ENCODE measurements at places on chromosomes 4 and X.

DNA sequence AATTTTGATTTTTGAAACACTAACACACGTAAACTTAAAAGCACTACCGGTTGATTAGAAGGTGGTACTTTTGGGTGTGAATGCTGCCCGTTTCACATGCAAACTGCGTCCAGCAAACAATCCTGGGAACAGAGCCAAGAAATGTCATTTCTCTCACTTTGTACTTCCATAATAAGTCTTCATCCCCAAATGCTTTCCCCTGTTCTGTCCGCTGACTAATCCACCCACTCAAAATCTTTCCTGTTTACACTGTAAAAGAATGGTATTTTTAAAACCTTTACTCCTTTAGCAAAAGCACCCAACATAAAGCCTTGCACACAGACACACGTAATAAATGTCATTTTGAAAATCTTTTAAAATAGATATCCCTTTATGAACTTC is 39.1 kb upstream of the PDLIM5 start:
- no peak for DNase-seq

- no peak for DNase-seq
Observed at GRCh38 chr4:118787844-118788380, 48.0 kb downstream of the SEC24D start.

GRCh38 chrX:39112143-39112542 is 310.9 kb downstream of the MID1IP1 start:
- no peak for DNase-seq

- no peak for DNase-seq
Observed at GRCh38 chr4:3524349-3524748, 7.9 kb downstream of the LRPAP1 start.

- no peak for DNase-seq
Observed at GRCh38 chrX:68041110-68041509, 392.2 kb downstream of the OPHN1 start.

DNA sequence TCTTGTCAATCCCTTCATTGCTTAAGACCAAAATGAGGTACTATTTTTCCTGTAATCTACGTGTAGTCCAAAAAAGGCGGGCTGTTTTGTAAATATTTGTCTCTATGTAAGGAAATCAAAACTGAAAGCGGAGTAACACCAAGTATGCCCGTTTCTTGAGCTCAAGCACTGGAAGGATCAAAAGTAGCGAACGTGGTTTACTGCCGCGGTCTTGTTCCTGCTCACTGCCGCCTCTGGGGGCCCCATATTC is 71.5 kb downstream of the AFF1 start:
- DNase-seq = no peak

DNA sequence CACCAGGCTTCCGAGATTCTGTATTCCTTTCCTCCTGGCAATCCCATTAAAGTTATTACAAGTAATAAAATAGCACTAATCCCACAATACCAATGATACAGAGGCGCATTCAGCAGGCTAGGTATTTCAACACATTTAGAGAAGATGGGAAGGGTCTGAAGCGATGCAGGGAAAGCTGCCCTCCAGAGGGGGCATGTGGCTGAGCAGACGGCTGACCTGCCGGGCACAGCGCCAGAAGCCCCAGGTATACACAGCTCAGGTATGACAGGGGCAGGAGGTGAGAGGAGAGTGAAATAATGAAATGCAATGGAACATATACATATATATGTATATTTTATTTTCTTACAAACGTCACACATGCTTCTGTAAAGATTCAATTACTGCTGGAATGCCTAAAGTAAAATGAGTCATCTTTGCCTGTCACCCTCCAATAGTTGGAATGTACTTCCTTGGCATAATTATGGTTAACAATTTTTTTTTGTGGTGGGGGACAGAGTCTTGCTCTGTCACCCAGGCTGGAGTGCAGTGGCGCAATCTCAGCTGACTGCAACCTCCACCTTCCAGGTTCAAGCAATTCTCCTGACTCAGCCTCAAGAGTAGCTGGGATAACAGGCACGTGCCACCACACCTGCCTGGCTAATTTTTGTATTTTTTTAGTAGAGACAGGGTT is 21.3 kb upstream of the CDKN2AIP start:
- no peak for DNase-seq

- no peak for DNase-seq
Observed at GRCh38 chr4:19260346-19260745, 991.4 kb upstream of the SLIT2 start.

- no peak for DNase-seq
Observed at GRCh38 chr4:43425206-43425605, 532.7 kb downstream of the GRXCR1 start.

- no peak for DNase-seq
Observed at GRCh38 chr4:8765084-8765483, 106.6 kb downstream of the HMX1 start.

- no peak for DNase-seq
Observed at GRCh38 chr4:147056940-147057610, 111.4 kb upstream of the TTC29 start.

GRCh38 chr4:24933684-24934275 is 20.9 kb upstream of the CCDC149 start:
- DNase-seq = no peak

DNA sequence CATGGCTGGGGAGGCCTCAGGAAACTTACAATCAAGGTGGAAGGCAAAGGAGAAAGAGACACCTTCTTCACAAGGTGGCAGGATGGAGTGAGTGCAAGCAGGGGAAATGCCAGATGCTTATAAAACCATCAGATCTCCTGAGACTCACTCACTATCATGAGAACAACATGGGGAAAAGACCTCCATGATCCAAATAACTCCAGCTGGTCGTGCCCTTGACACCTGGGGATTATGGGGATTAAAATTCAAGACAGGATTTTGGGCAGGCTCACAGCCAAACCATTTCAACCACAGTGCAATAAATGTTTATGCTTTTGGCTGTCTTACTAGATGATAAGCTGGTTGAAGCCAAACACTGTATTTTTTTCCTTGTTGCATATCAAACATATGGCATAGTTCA is 1112.4 kb downstream of the STIM2 start:
- no peak for DNase-seq

- DNase-seq = no peak
Observed at GRCh38 chr4:108725457-108725856, 37.4 kb downstream of the ETNPPL start.

DNA sequence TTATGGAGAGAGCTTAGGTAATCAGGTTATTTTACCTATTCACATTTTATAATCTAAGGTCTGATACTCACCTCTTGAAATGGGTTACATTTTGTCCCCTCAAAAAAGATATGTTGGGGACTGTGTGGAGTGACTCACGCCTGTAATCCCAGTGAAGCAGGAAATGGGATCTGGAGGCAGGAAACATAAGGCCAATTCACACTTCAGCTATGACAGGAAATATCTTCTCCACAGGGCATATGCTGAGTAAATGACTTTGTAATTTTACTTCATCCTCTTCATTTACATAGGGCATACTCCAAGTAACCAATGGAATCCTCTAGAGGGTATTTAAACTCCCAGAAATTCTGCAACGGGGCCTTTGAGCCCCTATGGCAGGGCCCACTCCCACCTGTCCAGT is 54.8 kb upstream of the ZMAT1 start:
- DNase-seq = no peak

DNA sequence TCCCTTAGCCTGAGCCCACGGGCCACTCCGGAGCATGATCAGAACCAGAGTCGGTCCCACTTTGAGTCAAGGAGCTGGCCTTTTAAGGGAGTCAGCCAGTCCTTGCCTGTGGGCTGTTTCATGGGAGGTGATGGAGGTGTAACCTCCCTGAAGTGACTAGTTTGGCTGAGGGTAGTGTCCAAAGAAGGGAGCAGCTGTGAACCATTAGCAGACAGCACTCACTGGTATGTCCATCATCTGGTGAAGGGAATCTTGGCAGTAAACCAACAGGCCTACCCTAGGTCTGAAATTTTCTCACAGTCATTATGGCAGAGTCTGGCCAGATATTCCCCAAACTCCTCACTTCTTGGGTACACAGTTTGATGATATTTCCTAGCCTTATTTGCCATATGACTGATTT is 12.3 kb upstream of the REPS2 start:
- DNase-seq = no peak

DNA sequence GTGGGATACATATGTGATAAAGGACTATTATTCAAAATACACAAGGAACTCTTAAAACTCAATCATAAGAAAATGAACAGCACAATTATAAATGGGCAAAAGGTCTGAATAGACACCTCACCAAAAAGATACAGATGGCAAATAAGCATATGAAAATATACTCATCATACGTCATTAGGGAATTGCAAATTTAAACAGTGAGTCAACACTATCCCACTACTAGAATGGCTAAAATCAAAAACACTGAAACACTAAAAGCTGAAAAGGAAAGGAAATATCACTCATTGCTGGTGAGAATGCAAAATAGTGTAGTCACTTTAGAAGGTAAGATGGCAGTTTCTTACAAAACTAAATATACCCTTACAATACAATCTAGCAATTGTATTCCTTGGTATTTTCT is 597.0 kb upstream of the PABPC4L start:
- DNase-seq = no peak

- DNase-seq = no peak
Observed at GRCh38 chr4:52588771-52589591, 70.1 kb downstream of the USP46 start.

DNA sequence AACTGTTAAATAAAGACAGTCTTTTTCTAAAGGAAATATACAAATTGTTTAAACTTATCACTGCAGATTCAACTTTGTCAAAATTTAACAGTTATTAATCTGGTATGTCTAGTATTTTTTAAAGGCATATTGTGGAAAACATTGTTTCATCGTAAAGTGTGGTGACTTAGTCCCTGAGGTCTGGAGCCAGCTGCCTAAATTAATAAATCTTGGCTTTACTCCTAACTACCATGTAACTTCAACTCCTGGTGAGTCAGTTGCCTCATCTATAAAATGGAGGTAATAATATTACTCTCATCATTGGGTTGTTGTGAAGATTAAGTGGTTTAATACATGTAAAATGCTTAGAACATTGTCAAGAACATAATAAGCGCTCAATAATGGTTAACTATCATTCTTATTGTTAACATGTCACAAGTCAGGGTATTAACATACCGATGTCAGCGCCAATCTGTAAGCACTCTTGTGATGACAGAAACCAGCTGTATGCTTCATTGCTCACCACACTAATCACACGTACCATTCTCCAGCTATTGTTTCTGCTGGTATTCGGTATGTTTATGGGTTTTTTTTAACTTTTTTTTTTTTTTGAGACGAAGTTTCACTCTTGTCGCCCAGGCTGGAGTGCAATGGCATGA is 14.1 kb upstream of the SMIM43 start:
- DNase-seq = no peak

GRCh38 chr4:160745126-160745525 is 1418.7 kb downstream of the FSTL5 start:
- DNase-seq = no peak

DNA sequence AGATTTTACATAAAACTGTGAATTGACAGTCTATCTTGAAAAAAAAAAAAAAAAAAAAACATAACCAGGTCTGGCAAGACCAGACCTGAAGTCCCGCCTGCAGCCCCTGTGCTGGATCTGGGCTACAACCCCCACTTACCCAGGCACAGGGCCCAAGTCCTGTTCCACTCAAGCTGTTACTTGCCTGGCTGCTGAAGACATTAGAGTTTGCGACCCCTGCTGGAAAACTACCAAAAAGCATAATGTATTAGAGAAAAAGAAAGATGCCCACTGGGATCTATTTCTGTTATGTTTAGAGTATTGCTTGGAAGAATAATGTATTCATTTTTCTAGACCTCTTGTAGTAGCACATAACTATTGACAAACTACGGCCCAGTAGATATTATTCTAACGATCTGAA is 4.7 kb downstream of the HS3ST1 start:
- no peak for DNase-seq

DNA sequence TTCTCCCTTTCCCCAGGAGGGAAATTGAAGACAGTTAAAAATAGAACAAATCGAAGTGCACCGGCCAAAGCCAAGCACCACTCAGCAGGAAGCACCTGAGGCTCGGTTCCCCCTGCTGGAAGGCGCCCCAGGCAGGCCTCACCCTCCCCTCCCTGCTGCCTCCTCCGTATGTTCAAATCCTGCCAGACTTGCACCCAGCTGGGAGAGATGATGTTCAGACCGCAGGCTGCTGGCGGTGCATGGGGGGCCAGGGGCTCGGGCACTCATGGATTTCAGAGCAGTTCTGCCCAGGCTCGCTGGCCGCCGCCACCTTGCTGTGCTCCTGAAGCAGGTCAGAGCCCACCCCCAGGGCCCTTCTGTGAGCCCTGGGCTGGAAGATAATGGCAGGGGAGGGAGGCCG is 91.4 kb downstream of the DCTD start:
- DNase-seq = no peak

DNA sequence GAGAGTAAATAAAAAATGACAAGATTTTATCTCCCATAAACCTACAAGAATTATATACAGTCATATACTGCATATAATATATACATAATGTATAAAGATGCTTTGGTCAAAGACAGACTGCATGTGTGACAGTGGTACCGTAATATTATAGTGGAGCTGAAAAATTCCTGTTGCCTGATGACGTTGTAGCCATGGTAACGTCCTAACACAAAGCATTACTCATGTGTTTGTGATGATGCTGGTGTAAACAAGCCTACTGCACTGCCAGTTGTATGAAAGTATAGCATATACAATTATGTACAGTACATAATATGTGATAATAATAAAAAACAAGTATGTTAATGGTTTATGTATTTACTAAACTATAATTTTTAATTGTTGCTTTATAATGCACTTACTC is 245.2 kb upstream of the CENPE start:
- DNase-seq = no peak

DNA sequence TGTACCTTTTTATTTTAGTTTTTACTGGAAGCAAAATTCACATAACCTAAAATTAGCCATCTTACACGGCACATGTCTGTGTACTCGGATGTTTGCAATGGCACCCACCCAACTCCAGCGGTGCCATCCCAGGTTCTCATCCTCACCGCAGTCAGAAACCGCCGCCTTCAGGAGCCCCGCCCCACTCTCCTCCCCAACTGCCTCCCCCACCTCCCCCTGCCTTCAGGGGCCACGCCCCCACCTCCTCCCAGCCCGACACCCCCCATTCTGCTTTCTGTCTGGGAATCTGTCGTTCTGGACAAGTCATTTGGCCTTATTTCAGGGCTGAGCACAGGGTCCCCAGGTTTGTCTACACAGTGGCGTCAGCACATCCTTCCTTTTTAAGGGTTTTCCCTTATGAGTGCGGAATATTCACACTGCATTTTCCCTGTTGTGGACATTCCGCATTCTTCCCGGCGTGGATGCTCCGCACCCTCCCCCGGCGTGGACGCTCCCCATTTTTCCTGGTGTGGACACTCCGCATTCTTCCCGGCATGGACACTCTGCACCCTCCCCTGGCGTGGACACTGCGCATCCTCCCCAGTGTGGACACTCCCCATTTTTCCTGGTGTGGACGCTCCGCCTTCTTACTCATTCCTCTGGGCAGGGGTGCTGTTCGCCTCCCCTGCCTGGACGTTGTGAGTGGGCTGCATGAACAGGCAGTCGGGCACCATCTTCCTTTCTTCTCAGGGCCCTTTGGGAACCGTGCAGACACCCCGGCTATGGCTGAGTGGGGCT is 135.4 kb upstream of the NKX1-1 start:
- DNase-seq = no peak

GRCh38 chr4:147725673-147726072 is 6.2 kb upstream of the ARHGAP10 start:
- DNase-seq = no peak

GRCh38 chr4:23068756-23069155 is 376.0 kb downstream of the GBA3 start:
- DNase-seq = no peak

- DNase-seq = no peak
Observed at GRCh38 chr4:181911420-181911819, 331.8 kb upstream of the TENM3 start.

GRCh38 chr4:128812442-128813235 is 3.1 kb downstream of the JADE1 start:
- no peak for DNase-seq

GRCh38 chr4:6200011-6200921 is at the start of gene JAKMIP1:
JAKMIP1 (minus strand) TSS chr4:6200549; CDS start chr4:6112850, 87,699 bp downstream.
- peak; percentile 77 for DNase-seq

All from putamen (tissue), 1 donor.